ENCODE measurements at places on chromosomes 12 and 14.

GRCh38 chr12:16670456-16671050 is 64.6 kb upstream of the LMO3 start:
- no peak for DNase-seq

DNA sequence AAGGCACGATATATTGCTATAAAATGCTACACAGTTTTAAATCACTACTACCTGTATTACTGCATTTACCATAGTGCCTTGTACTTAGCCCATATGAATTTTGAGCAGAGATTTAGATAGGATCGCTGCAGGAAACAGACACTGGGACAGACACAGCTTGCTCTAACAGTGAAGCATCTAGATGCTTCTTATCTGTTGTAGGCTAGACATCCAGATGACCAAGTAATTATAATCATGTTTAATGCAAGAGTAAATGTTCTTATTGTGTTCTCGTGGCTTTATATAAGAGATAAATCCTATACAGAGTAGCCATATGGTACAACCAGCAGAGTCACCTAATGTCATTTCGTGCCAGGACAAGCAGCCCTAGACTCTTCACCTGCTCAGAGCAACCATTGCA is 92.8 kb downstream of the ASCL1 start:
- no peak for DNase-seq

DNA sequence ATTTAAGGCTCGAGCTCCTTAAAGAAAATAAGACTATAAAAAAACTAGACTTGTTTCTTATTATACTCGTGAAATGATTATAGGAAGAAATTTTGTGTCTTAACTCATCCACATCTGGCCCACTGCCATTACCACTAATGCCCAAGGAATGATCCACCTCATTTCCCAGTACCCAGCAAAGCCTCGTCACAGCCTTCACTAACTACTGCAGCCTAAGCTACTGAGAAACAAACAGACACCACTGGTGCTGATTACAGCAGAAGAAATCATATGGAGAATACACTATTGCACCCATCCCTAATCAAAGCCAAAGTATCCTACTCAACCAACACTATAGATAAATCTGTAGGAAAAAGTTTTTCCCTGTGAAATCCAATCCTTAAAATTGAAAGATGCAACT is 205.3 kb upstream of the NAV3 start:
- DNase-seq: no peak

GRCh38 chr12:11965258-11965910 is 105.4 kb upstream of the BCL2L14 start:
- no peak for DNase-seq

All from upper lobe of right lung (tissue), 1 donor.